ENCODE measurements at places on chromosomes 12 and 14.
A peak's percentile ranks its signal among the peaks of the same experiment; 100 is the strongest.

- DNase-seq, result no peak
Observed at GRCh38 chr12:109951751-109952150, 44.4 kb downstream of the GIT2 start.

- DNase-seq, result no peak
Observed at GRCh38 chr12:109276160-109276559, 32.9 kb downstream of the FOXN4 start.

GRCh38 chr12:88623777-88624548 is 43.7 kb upstream of the KITLG start:
- peak; percentile 12 for DNase-seq

- no peak for DNase-seq
Observed at GRCh38 chr12:13959131-13959723, 22.2 kb downstream of the GRIN2B start.

- DNase-seq, result no peak
Observed at GRCh38 chr12:125742413-125742812, 677.2 kb downstream of the AACS start.

DNA sequence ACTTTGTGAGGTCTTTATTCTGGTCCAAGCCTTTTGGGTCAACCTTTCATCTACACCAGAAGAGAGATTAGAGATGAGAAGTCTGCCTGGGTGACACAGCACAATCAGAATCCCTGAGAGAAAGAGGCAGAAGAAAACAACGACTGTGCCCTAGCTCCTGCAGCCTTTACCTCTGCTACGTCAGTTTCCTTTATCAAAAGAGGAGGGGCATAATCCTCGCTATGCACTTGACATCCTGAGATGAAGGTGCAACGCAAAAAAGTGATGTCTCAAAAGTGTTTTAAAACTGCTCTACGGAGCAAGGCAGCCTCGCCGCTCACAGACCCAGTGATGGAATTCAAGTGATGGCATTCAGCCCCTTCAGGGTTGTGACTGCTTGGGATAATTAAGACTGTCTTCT is 21.7 kb downstream of the ZDHHC22 start:
- no peak for DNase-seq
